ENCODE measurements at places on chromosomes 6 and 20.

DNA sequence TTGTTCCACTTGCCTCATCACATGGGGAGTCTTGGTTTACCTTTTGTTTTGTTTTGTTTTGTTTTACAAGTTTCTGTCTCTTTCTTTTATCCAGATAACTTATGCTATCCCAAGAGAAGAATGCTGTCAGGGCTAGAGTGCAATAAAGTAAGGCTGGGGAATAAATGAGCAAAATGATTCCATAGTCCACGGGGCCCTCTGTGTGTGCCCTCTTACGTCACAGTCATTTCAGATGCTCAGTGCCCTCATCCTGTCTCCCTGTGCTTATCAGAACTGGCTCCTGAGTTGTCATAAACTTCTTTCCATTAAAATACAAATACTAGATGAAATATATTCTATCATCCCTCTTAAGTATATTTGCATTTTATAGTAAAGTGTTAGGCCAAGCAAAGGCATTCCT lies 30.8 kb upstream of the ENPP1 start:
- no peaks in the 10 kb centered on the region for H3K4me1 ChIP-seq
- no peak for DNase-seq
- no peak overlapping the region for H3K27ac ChIP-seq
- no peaks in the 10 kb centered on the region for H3K27me3 ChIP-seq
- H3K36me3 ChIP-seq, result no peaks in the 10 kb centered on the region

- H3K36me3 ChIP-seq, result no peaks in the 10 kb centered on the region
- H3K27ac ChIP-seq, result no peak overlapping the region
- no peak overlapping the region for H3K4me3 ChIP-seq
- H3K4me1 ChIP-seq, result no peaks in the 10 kb centered on the region
- H3K27me3 ChIP-seq, result no peaks in the 10 kb centered on the region
Observed at GRCh38 chr6:170205534-170206316, 85.2 kb downstream of the DLL1 start.

- no peaks in the 10 kb centered on the region for H3K27me3 ChIP-seq
- H3K36me3 ChIP-seq, result peaks cover 4% of the 10 kb centered on the region
- H3K27ac ChIP-seq, result peak overlapping the region; percentile 56
- DNase-seq, result no peak
- H3K4me3 ChIP-seq, result no peak overlapping the region
Observed at GRCh38 chr20:46351357-46352058, 43.2 kb upstream of the CDH22 start.

DNA sequence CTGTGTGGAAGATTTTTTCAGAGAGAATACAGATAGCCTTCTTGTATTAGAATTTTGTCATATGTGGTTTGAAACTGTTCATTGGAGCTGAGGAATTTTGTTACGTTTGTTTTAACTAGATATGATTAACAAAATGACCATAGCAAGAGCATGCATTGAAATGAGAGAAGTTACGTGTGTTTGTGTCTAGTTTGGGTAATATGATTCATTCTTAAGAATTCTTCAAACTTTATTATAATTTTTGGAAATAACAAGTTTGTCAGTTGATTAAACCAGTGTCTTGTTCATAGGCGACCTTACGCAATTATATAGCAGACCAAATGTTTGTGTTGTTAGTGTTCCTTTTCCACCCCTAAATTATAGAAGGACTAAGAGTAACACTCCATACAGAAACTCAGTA lies 5.5 kb downstream of the GMNN start:
- H3K4me1 ChIP-seq, result peaks cover 9% of the 10 kb centered on the region
- DNase-seq, result peak; percentile 20
- H3K4me3 ChIP-seq, result no peak overlapping the region
- no peak overlapping the region for H3K27ac ChIP-seq
- H3K27me3 ChIP-seq, result no peaks in the 10 kb centered on the region
- peaks cover 7% of the 10 kb centered on the region for H3K36me3 ChIP-seq

DNA sequence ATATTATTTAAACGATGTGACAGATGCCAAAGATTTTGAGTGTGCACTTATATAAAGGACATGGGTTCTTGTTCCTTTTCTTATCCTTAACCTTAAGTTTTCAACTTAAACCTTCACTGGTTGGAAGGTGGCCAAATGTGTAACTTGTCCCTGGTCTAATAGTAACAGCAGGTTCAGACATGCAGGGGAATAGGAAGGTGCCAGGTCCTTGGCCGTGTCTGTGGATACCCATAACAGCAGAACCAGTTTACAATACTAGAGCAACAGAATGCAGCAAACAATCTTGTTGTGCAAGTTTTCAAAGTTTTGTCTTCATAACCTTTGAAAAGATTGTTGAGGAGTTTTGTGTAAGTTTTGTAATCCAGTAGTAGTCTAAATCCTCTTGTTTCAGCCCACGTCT lies 4.4 kb downstream of the MYB start:
- peaks cover 4% of the 10 kb centered on the region for H3K4me1 ChIP-seq
- no peak overlapping the region for H3K4me3 ChIP-seq
- H3K27ac ChIP-seq, result no peak overlapping the region
- peaks cover 6% of the 10 kb centered on the region for H3K27me3 ChIP-seq

GRCh38 chr6:119337762-119338161 lies 11.8 kb downstream of the MAN1A1 start:
- no peaks in the 10 kb centered on the region for H3K27me3 ChIP-seq
- no peaks in the 10 kb centered on the region for H3K36me3 ChIP-seq
- H3K4me3 ChIP-seq, result no peak overlapping the region
- DNase-seq, result no peak
- H3K27ac ChIP-seq, result no peak overlapping the region

DNA sequence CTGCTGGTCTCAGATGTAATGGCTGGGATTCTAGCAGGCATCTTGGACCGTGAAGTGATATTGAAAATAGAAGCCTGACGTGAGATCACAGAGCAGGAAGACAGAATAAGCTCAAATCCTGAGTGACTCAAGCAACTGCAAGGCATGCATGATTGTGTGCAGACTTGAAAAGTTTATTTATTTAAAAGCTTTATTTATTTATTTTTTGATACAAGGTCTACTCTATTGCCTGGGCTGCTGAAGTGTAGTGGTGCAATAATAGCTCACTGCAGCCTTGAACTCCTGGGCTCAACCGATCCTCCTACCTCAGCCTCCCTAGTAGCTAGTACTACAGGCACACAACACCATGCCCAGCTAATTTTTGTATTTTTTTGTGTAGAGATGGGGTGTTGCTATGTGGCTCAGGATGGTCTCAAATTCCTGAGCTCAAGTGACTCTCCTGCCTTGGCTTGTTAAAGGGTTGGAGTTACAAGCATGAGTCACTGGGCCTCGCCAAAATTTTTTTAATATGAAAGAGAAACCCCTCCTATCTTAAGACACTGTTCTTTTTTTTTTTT lies 40.1 kb upstream of the RNF144B start:
- H3K4me1 ChIP-seq, result no peaks in the 10 kb centered on the region
- DNase-seq, result peak; percentile 59
- no peak overlapping the region for H3K27ac ChIP-seq
- H3K36me3 ChIP-seq, result no peaks in the 10 kb centered on the region

DNA sequence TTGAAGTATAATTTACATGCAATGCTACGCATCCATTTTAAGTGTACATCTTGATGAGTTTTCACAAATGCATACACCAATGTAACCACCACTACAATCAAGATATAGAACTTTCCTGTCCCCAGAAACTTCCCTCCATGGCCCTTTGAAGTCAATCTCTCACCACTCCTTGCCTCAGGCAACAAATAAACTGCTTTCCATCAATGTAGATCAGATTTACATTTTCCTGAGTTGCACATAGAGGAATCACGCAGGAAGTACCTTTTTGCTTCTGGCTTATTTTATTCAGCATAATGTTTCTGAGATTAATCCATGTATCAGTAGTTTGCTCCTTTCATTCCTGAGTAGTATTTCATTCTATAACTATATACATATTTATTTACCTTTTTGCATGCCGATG lies 59.6 kb upstream of the NNAT start:
- no peak for DNase-seq
- H3K27ac ChIP-seq, result no peak overlapping the region
- H3K36me3 ChIP-seq, result no peaks in the 10 kb centered on the region
- no peaks in the 10 kb centered on the region for H3K4me1 ChIP-seq

GRCh38 chr6:19761121-19761520 lies 76.0 kb upstream of the ID4 start:
- H3K36me3 ChIP-seq, result no peaks in the 10 kb centered on the region
- H3K4me3 ChIP-seq, result no peak overlapping the region
- H3K4me1 ChIP-seq, result no peaks in the 10 kb centered on the region
- no peak for DNase-seq
- H3K27me3 ChIP-seq, result no peaks in the 10 kb centered on the region

DNA sequence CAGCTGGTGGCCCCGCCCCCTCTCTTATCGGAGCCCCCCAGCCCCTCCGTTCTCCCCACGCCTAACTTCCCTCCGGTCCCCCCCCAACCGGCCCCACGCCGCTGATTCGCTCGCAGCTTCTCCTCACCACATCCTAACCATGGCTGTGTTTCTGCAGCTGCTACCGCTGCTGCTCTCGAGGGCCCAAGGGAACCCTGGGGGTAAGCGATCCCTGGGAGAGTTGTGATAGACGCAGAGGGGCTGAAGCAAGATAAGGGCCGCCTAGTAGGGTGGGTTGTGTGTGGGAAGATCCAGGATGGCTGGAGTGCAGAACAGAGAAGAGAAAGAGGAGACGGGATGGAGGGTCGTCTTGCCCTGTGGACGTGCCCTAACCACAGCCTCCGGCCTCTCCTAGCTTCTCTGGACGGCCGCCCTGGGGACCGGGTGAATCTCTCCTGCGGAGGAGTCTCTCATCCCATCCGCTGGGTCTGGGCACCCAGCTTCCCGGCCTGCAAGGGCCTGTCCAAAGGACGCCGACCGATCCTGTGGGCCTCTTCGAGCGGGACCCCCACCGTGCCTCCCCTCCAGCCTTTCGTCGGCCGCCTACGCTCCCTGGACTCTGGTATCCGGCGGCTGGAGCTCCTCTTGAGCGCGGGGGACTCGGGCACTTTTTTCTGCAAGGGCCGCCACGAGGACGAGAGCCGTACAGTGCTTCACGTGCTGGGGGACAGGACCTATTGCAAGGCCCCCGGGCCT lies at the start of gene MPIG6B:
TSS of gene MPIG6B (plus strand) at position 129 of the 735 bp plus-strand sequence. CDS start at position 140, 11 bp downstream.
- H3K27ac ChIP-seq, result no peak within 1 kb of the TSS
- no peak for DNase-seq
- H3K27me3 ChIP-seq, result no peaks in the 10 kb centered on the region
- H3K4me3 ChIP-seq, result no peak within 1 kb of the TSS

GRCh38 chr20:40522405-40522804 lies 166.6 kb downstream of the MAFB start:
- no peaks in the 10 kb centered on the region for H3K4me1 ChIP-seq
- DNase-seq, result no peak
- H3K27me3 ChIP-seq, result no peaks in the 10 kb centered on the region
- H3K4me3 ChIP-seq, result no peak overlapping the region
- no peak overlapping the region for H3K27ac ChIP-seq

GRCh38 chr6:80728101-80728750 lies 621.8 kb downstream of the BCKDHB start:
- H3K36me3 ChIP-seq, result no peaks in the 10 kb centered on the region
- DNase-seq, result no peak
- no peak overlapping the region for H3K4me3 ChIP-seq
- no peaks in the 10 kb centered on the region for H3K4me1 ChIP-seq
- no peak overlapping the region for H3K27ac ChIP-seq

DNA sequence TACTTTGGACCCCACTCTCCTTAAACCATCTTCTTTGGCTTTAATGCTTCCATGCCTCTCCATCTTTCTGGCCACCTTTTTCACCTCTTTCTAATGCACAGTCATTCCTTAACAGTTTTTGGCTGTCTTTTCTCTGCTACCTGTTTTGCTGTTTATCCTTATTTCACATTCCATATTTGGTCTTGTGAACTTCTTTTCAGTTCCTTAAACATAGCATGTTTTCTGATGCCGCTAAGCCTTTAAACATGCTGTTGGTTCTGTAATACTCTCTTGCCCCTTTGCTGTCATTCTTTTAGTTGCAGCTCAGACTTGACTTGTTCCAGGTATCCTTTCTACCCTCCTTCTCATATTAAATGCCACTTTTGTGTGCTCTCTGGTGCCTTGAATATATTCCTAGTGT lies 35.8 kb downstream of the TOP1 start:
- peaks cover 4% of the 10 kb centered on the region for H3K4me1 ChIP-seq
- no peak for DNase-seq
- no peak overlapping the region for H3K27ac ChIP-seq
- peaks cover 10% of the 10 kb centered on the region for H3K36me3 ChIP-seq
- no peaks in the 10 kb centered on the region for H3K27me3 ChIP-seq
- no peak overlapping the region for H3K4me3 ChIP-seq

DNA sequence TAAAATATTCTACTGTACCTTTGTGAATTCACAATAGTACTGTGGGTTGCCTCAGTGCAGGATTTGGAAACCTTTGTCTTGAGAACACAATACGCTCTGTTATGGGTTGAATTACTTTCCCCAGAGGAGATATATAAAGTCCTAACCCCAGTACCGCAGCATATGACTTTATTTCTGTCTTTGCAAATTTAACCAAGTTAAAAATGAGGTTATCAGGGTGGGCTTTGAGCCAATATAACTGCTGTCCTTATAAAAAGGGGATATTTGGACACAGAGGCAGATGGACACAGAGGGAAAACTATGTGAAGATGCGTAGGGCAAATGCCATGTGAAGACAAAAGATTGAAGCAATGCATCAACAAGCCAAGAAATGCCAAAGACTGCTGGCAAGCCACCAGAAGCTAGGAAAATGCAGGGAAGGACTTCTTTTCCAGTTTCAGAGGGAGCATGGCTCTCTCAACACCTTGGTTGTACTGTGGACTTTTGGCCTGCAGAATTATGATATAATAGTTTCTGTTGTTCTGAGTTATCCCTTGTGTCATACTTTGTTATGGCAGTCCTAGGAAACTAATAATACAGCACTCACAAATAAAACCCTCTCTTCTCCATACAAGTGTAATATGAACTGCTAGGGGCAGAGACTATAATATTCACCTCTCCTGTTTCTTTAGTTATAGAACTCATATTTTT lies 292.6 kb upstream of the SPTLC3 start:
- H3K27ac ChIP-seq, result no peak overlapping the region
- no peaks in the 10 kb centered on the region for H3K36me3 ChIP-seq
- no peaks in the 10 kb centered on the region for H3K27me3 ChIP-seq
- no peak overlapping the region for H3K4me3 ChIP-seq

DNA sequence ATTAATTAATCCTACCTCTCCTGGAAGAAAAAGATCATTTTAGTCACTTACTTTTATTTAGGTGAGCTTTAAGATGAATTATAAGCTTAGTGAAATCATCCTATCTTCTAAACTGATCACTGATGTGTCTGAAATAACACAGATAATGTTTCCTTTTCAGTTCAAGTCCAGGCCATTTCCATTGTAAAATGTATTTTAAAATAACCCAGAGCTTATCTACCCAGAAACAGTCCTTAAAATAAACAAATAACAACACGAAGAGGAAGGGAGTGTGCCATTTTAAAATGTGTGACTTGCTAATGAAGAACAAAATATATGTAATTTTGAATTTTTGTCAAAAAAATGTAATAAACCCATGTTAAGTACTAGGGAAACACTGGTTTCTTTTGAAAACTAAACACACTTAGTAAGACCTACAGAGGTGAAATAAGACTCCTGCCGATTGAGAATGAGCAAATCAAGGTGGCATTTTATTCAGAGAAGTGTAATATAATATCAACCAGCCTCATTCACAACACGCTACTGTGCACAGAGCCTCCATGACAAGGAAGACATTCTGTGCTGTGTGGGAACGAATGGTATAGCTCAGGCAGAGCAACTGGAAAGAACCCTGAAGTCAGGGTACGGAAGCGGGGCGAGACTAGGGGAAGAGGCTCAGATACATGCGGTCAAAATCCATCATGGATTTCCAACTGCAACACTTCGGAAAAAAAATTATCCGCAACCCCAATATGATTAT lies 7.7 kb downstream of the LRP11 start:
- no peaks in the 10 kb centered on the region for H3K27me3 ChIP-seq
- no peaks in the 10 kb centered on the region for H3K36me3 ChIP-seq
- no peak for DNase-seq
- no peak overlapping the region for H3K4me3 ChIP-seq
- peak overlapping the region; percentile 86 for H3K27ac ChIP-seq
- peaks cover 32% of the 10 kb centered on the region for H3K4me1 ChIP-seq

GRCh38 chr20:44204156-44204831 lies 6.3 kb downstream of the OSER1 start:
- peaks cover 7% of the 10 kb centered on the region for H3K36me3 ChIP-seq
- H3K4me1 ChIP-seq, result peaks cover 27% of the 10 kb centered on the region
- no peak overlapping the region for H3K4me3 ChIP-seq

Data from fibroblast of lung (primary cell).